Fibroblast of villous mesenchyme (primary cell): ENCODE measurements at places on chromosomes 16 and 17. TPM values are rescaled to one million over a fixed set of nuclear protein-coding genes. Genes with fewer than 3 reads are reported as not detected.

Gene DPEP3
- total RNA-seq, result not detected in 2 replicates

Gene PERCC1
- total RNA-seq, result not detected in 2 replicates

Gene NOXO1
- total RNA-seq, result 0.43 TPM in 1 of 2 replicates, not detected in the other

Gene LGALS9C
- not detected in 2 replicates for total RNA-seq

Gene LRRC37A2
- total RNA-seq, result 7.7 and 10.8 TPM in 2 replicates

Gene APOH
- not detected in 2 replicates for total RNA-seq

Gene SPECC1
- total RNA-seq, result 110 and 148 TPM in 2 replicates

Gene PRR35
- not detected in 2 replicates for total RNA-seq

Gene KRT9
- not detected in 2 replicates for total RNA-seq

Gene SLFN12L
- total RNA-seq, result not detected in 2 replicates

Gene MAP2K4
- 26.1 and 39.3 TPM in 2 replicates for total RNA-seq

Gene TLCD3A
- 24.5 and 32.4 TPM in 2 replicates for total RNA-seq

Gene TBX2
- 12.5 and 21.3 TPM in 2 replicates for total RNA-seq

Gene LITAFD
- total RNA-seq, result not detected in 2 replicates

Gene PDILT
- not detected in 2 replicates for total RNA-seq

Gene SNX11
- 12.9 and 19.0 TPM in 2 replicates for total RNA-seq

Gene IL17C
- total RNA-seq, result not detected in 2 replicates

DNA sequence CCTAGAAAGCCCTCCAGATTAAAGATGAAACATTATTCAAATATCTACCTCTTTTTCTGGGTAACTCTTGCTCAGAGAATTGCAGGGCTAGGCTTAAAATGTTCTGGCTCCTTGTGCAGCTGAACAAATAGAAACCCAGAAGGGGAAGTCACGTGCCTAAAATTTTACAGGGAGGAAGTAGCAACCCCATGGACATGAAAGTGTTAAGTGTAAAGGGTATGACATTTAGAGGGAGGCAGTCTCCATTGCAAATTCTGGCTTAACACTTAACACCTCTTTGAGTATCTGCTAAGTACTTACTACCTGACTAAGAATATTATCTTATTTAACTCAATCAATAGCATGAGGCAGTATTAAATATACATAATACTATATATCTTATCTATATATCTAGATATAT is 376.1 kb upstream of the ERCC4 start:
- no peak for DNase-seq

GRCh38 chr17:39772415-39772814 is 34.7 kb downstream of the GRB7 start:
- DNase-seq, result no peak

DNA sequence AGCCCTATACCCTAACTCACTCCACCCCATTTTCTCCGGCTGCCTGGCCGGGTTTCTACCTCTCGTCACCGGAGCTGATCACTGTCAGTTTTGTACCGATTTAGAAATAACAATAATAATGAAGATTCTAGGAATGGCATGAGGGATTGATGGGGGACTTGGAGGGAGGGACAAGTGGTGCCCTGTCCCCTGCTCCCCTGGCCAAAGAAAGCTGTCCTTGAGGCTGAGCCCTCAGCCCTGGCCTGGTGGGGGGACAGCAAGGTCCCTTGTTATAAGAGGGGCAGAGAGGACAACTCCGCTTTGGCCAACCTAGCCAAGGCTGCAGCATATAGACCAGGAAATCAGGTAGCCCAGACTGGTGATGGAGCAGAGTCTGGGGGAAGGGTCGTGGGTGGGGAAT is 10.5 kb downstream of the GAS2L2 start:
- no peak for DNase-seq

GRCh38 chr16:65118871-65119270 is 3.0 kb downstream of the CDH11 start:
- DNase-seq, result peak; percentile 34

DNA sequence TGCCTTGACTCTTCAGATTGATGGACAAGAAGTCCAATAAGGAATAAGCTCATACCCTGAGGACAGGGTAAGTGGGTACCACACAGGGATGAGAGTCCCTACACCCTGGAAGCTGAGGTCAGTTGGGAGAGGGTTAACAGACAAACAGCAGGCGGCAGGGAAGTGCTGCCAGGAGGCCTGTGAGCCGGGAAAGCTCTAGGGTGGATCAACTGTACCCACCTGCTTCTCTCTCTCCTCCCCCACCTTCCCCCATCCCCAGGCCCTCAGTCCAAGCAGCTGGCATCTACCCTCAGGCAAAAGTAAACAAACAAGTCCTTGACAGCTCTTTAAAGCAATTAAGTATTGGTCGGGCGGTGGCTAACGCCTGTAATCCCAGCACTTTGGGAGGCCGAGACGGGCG is 20.7 kb upstream of the MYLK3 start:
- no peak for DNase-seq

DNA sequence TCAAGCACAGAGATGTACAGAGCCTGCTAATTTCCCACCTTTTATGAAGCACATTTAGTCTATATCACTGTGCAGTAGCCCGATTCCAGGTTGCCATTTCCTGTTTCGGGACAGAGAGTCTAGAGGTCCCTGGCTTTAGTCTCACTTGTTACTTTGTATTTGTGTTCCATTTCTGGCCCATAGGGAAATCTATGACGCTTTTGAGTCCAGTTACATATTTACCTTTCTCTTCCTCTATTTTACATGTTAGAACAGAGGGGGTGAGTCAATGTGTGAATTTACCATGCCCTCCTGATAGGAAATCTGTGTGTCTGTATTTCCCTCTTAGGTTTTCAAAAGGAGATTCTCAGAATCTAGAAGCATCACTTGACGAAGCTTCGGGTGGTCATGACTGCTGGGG is 227.1 kb upstream of the ZFHX3 start:
- DNase-seq, result no peak

GRCh38 chr16:82481455-82481854 is 145.3 kb upstream of the CDH13 start:
- peak; percentile 30 for DNase-seq

- DNase-seq, result no peak
Observed at GRCh38 chr17:15274017-15274416, 8.9 kb upstream of the PMP22 start.

DNA sequence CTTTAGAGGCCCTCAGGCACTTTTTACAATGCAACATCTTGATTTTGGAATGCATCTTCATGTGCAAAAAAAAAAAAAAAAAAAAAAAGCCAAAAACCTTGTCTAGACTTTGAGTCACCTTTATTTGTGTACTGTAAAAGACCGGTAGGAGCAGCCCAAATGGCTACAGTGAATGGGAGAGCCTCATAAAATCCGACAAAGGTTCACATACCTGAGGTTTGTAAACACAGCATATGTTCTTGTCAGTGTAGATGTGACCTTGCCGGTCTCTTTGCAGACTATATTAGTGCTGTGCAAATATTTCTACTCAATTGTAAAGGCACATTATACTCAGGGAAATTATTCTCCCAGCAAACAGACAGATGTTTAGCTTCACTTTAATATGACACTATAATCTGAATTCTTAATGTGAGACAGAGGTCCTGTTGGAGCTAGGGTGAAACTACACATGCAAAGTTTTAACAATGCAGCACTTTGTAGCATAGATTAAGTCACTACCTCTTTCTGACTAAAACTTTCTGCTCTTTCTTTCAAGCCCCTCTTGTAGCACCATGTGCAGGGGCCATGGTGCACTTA is 211.3 kb downstream of the CA10 start:
- no peak for DNase-seq

DNA sequence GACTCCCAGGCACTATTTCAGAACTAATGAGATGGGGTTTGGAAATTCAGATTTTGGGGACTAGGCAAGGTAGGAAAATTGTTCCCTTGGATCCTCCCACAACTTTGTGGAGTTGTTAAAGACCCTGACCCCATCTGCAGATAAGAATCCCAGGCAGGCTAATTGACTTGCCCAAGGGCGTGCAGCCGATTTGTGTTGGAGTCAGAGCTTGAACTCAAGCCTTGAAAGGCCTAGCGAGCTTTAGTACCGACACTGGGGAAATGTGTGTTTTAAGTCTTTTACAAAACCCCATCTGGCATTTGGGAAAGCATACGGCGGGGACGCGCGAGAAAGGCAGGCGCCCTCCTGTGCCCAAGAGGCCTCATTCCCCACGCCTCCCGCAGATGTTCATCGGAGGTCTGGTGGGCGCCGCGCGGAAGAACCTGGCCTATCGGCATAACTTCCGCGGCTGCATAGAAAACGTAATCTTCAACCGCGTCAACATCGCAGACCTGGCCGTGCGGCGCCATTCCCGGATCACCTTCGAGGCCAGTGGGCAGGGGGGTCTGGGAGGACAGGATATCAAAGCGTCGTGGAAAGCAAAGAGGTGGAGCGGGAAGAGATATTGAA is 4.3 kb downstream of the CNTNAP1 start:
- no peak for DNase-seq

DNA sequence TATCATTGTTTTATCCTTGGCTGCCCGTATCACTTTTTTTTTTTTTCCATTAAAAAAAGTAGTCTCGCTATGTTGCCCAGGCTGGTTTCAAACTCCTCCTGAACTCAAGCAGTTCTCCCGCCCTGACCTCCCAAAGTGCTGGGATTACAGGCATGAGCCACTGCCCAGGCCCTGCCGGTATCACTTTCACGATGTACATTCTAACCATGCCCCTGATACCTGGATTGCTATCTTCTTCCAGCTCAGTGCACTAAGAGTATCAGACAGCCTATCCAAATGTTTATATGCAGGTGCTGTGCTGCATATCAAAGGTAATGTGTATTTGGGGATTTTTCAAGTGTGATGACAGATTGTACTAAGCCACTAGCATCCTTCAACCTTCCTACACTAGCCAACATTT is 14.2 kb downstream of the MOSMO start:
- DNase-seq, result no peak

DNA sequence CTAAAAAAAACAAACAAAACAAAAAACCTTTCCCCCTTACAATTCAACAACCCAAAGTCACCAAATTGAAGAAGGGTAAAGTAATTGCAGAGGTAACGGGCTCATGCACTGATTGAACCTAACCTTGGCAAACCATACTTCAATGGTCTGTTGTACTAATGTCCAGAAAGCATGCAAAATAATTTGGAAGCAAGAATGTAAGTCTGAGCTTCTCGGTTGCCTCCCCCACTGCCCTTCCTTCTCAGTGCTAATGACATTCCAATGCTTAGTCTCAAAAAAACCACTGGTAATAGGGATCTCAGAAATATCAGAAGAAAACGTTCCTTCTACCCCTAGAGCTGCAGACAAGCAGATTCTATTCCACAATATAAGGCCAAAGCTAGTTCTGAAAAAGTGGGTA is 15.8 kb downstream of the KRABD2 start:
- peak; percentile 42 for DNase-seq

- no peak for DNase-seq
Observed at GRCh38 chr16:68575082-68575481, 36.0 kb downstream of the ZFP90 start.

- no peak for DNase-seq
Observed at GRCh38 chr16:24214992-24215391, 41.1 kb upstream of the CACNG3 start.

- DNase-seq, result peak; percentile 86
Observed at GRCh38 chr17:77107506-77108433, 33.0 kb upstream of the SEC14L1 start.

DNA sequence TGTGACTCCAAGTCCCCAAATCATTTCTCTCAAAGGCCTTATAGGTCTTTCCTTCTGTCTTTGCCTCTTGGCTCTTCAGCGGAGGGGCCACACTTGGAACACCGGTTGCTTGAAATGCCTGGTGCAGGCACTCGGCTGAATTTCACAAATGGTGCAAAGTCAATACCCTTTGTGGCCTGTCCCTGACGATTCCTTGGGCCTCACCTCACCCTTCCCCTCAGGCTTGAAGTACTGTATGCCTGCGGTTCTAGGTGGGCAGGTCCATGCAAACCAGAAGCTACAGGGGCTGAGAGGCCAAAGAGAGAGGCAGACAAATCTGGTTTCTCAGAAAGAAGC is 4.1 kb upstream of the B9D1 start:
- no peak for DNase-seq

DNA sequence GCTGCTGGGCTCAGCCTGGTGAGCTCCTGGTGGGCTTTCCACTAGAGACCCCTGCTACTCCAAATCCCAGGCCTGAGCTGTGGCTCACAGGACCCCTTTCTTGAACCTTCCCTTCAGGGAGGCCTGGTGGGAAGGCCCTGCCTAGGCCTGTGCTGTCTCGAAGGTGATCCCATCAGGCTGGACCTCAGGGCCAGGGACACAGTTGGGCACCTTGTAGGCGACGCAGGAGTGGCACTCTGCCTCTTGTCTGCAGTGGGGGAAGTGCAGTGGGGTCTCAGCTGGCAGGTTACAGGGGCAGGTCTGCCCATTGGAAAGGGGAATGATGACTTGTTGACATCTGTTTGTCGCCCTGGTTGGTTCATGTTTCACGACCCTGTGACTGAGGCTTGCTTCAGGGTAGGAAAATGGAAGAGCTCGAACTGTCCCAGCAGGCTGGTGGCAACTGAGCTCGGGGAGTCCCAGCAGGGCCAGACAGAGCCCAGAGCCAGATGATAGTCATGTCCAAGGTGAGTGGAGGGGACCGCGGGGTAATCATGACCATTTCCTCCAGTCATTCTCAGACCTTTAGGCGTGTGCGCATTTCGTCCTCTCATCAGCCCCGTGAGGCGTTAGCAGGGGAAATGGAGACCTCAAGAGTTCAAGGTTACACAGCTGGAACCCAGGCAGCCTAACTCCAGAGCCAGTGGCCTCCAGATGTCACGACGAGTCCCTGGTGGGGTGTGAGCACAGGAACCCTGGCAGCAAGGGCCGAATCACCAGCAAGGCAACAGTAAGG is 11.3 kb downstream of the CMIP start:
- DNase-seq, result no peak

GRCh38 chr17:72416905-72417304 is 296.1 kb downstream of the SOX9 start:
- no peak for DNase-seq

GRCh38 chr16:49014277-49015224 is 267.1 kb downstream of the CBLN1 start:
- DNase-seq, result no peak

GRCh38 chr17:71503710-71504465 is 616.9 kb upstream of the SOX9 start:
- no peak for DNase-seq

DNA sequence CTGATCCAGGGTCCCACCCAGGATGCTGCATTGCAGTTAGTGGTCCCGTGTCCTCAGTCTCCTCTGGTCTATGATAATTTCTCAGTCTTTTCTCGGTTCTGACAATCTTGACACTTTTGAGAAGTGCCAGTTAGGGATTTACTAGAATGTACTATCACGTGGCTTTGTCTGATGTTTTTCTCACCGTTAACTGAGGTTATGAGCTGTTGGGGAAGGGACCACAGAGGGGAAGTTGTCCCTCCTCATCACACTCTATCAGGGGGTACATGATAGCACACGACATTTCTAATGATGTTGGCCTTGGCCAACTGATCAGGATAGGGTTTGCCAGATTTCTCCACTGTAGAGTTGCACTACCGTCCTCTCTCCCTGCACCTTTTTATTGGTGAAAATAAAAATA is 250.9 kb upstream of the SDK2 start:
- DNase-seq, result no peak

GRCh38 chr17:62793919-62794665 is 14.0 kb downstream of the MARCHF10 start:
- DNase-seq, result no peak

DNA sequence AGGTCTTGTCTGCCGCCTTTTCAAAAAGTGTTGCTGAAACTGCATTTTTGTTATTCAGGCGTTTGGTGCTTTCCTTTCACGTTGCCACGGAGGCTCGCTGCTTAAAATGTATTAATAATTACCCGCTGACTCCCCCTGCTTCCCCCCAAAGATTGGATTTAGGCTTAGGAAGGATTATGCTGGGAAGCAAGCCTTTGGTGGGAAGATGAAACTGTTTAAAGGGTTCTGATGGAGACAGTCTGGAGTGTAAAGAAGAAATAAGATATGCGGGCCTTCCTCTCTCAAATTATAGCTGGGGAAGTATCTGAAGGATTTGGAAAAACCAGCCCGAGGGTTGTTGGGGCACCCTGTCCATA is 1.1 kb downstream of the KSR1 start:
- DNase-seq, result no peak

- peak; percentile 60 for DNase-seq
Observed at GRCh38 chr17:700504-701094, 14.0 kb downstream of the VPS53 start.
